ENCODE measurements at places on chromosomes 1 and 21. TPM values are rescaled to one million over a fixed set of nuclear protein-coding genes. Genes with fewer than 3 reads are reported as not detected.

KCNK2 gene
- total RNA-seq: not detected

TMEM269 gene
- 0.55 TPM for total RNA-seq

OR2M4 gene
- total RNA-seq: not detected

SDHC gene
- total RNA-seq: 183 TPM

GNAT2 gene
- not detected for total RNA-seq

PCP4 gene
- not detected for total RNA-seq

PPIH gene
- 102 TPM for total RNA-seq

HFM1 gene
- total RNA-seq: not detected

ACTA1 gene
- not detected for total RNA-seq

BSND gene
- not detected for total RNA-seq

RIIAD1 gene
- total RNA-seq: not detected

RASSF5 gene
- 260 TPM for total RNA-seq

LIN28A gene
- total RNA-seq: not detected

Data from natural killer cell treated with Interleukin-12 subunit alpha and Interleukin-12 subunit beta and Interleukin-15 and Interleukin-18, amount 100 ng/mL, for 72 hours (primary cell).